ENCODE measurements at places on chromosomes 6 and 20. TPM values are rescaled to one million over a fixed set of nuclear protein-coding genes. Genes with fewer than 3 reads are reported as not detected.

Gene SYTL3
- 4.7 TPM for total RNA-seq

Gene ENPP5
- 3.7 TPM for total RNA-seq

Gene GPR31
- not detected for total RNA-seq

Gene TCF15
- 0.58 TPM for total RNA-seq

Gene GJA10
- total RNA-seq: not detected

Gene GRIK2
- 2.3 TPM for total RNA-seq

Gene PRPH2
- total RNA-seq: 2.8 TPM

Gene PTPRA
- 60.2 TPM for total RNA-seq

Gene TFAP2C
- total RNA-seq: 0.39 TPM

Gene AKAP12
- 77.7 TPM for total RNA-seq

Gene GLP1R
- not detected for total RNA-seq

Gene GMPR
- total RNA-seq: 23.8 TPM
